Activated CD4-positive, alpha-beta T cell treated with anti-CD3 and anti-CD28 coated beads, Interleukin-2, amount 10 ng/mL, durations not matched to agents 24 days and 14 days (primary cell): ENCODE measurements at places on chromosomes 16 and 17. TPM values are rescaled to one million over a fixed set of nuclear protein-coding genes. Genes with fewer than 3 reads are reported as not detected.
A peak's percentile ranks its signal among the peaks of the same experiment; 100 is the strongest.

DNA sequence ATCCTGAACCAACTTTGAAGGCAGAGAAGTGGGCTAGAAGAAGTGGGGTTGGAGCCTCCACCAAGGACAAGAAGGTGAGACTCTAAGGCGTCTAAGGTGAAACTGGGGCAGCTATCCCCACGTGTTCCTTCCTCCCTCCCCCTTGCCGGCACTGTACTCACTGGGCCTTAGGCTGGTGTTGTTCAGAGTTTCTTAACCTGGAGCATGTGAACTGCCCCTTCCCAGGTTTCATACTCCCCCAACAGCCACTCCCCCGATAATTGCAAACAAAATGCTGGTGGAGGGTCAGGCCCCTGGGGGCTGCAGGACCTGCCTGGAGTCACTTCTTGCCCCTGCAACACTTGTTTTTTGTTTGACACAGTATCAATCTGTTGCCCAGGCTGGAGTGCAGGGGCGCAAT lies 7.3 kb upstream of the SOCS3 start:
- no peak for DNase-seq

GRCh38 chr16:28072087-28072486 lies 8.6 kb upstream of the GSG1L start:
- DNase-seq: no peak

KRT31 gene
- total RNA-seq: not detected in 2 replicates

TPSG1 gene
- not detected in 2 replicates for total RNA-seq

GRCh38 chr17:41176744-41177387 lies 1.2 kb downstream of the KRTAP4-2 start:
- DNase-seq: no peak

GRCh38 chr17:75846692-75847613 lies 2.7 kb upstream of the UNC13D start:
- no peak for DNase-seq

DNA sequence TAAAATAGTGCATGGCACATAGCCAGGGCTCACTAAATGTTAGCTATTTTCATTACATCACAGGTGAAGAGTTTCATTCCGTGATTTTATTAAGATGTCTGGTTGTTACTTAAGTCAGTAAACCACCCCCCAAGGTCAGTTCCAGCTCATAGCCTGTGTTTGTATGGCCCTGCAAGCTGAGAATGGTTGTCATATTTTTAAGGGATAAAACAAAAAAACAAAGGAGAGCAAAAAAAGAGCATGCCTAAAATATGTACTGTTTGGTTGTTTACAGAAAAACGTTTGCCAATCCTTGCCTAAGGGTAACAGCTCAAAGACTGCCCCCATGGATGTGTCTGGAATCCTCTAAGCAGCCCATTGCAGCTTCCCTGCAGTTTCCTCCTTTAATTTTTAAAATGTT lies 329.6 kb downstream of the CA10 start:
- no peak for DNase-seq

GPR142 gene
- 0.28 TPM in 1 of 2 replicates, not detected in the other for total RNA-seq

DNA sequence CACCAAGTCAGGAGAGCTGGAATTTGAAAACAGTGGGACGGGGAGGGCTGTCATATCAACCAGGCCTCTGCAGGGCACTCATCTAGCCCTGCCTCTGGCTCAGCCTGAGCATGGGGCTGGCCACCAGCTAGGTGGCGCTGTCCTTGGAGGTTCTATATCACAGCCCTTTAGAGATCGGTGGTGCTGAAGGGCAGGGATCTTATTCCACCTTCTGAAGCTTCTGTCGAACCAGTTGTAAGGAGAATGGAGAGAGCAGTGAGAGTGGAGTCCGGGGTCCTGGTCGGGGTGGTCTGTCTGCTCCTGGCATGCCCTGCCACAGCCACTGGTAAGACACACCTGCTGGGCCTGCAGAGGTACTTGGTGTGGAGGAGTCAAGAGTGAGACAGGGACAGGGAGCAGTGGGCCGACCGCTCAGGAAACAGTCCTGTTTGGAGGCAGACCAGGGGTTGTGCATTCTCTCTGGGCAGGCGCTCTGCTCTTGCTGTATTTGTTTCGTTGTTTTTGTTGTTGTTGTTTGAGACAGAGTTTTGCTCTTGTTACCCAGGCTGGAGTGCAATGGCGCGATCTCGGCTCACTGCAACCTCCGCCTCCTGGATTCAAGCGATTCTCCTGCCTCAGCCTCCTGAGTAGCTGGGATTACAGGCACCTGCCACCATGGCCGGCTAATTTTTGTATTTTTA lies at the start of gene CES3:
CES3 (plus strand) TSS at position 202 of the 680 bp plus-strand sequence; CDS start at position 244, 42 bp downstream.
- DNase-seq: peak; percentile 92

NXPH3 gene
- not detected in 2 replicates for total RNA-seq

GRCh38 chr17:42251115-42251514 lies 25.1 kb downstream of the STAT5B start:
- DNase-seq: no peak

- no peak for DNase-seq
Observed at GRCh38 chr17:30558686-30559545, 81.7 kb downstream of the GOSR1 start.

GRCh38 chr17:49783071-49783715 lies 5.3 kb upstream of the KAT7 start:
- no peak for DNase-seq

DNA sequence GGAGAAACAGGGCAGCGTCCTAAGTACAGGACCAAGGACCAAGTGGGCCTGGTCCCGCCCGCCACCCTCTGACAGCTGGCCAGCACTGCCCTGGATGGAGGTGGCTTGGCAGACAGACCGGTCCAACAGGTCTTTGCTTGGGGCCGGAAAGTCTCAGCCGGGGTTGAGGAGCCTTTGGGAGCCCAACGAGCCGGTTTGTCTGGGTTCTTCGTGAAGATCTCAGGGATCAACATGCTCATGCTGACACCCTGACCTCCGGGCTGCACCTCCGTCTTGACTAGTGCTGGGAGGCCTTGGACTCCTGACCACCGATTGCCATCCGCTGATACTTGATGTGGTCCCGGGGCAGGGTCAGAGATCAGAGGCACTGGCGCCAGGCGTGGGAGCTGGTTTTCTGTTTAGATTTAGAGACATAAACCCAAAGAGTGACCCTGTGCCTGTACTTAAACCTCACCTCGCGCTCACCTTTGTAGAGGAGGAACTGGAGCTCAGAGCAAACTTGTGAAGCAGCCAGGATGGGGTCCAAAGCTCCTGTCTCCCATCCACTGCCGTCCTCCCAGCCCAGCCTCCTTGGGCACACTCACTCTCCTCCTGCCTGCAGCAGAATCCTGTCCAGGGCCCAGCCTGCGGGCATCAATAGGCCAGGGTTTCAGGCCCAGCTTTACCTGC lies 92.1 kb upstream of the GSE1 start:
- DNase-seq: no peak

EFCAB5 gene
- 0.21 and 0.28 TPM in 2 replicates for total RNA-seq

DNA sequence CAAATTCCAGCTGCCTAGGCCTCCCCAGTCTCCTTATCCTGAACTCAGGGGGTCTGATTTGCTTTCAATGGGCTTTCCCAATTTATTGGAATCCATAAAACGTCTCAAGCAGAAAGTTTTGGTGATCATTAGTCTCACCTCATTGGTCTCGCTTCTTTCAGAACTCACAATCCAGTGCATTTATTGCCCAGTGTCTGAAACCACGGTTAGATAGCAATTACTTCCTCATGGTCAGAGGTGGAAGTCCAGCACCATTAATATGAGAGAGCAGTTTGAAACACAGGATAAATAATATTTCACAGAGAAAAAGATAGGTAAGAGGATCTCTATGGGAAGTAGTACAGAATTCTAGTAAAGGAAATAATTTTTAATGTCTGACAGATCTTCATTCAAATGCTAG lies 128.7 kb downstream of the TOX3 start:
- DNase-seq: no peak

DNA sequence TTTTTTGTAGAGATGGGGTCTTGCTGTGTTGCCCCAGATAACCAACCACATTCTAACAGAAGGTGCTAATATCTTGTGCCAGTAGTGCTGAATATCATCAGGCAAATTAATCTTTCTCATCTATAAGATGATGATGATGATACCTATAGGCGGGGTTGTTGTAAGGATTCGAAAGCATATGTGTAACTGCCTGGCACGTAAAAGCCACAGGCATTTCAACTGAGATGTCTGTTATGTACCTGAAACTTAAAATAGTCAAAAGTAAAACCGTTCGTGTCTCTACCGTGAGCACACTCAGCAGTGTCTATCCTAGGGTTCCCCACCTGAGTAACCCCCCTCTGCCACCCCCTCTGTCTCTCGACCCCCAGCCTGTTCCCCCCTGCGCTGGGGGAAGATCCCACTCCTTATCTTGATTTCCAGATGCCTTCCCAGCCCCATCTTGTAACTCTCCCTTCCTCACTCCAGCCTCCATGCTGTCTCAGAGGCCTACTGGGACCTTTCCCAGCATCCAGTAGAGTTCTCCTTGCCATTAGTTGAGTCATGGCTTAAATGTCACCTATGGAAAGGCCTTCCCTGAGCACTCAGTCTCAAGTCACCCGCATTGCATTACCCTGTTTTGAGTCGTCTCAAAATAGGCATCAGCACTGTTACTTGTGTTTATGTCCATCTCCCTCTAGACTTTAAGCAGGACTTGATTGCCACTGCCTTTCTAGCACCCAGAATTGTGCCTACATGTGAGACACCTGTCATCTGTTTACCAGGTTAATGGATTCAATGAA lies 34.1 kb downstream of the CDRT15 start:
- peak; percentile 69 for DNase-seq

- no peak for DNase-seq
Observed at GRCh38 chr17:55524440-55525220, 13.4 kb upstream of the SMIM36 start.

DNA sequence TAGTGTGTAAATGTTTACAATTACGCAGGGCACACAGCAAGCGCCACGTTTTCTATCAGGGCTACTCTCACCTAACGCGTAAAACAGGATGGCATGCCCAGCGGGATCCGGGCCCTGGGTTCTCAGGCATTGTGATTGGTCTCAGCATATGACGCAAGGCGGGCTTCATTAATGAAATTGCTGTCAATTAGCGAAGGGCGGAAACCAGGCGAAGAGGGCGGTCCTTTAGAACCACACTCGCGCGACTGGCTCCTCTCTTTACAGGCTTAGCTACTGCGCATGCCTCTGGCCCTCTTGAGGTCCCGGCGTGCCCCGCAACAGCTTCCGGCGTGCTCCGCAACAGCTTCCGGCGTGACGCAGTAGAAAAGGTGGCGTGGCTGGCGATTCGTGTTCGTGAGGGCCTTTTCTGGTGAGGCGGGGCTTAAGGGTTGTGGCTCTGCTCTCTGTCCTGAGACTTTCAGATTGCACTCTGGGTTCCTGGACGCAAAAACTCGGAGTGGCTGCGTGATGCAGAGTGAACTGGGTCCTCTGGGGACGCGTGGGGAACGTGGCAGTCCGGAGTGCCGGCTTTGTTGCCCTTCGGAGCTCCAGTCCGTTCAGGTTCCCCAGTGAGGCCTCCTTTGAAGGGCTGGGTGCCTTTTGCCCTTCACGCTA lies 9.2 kb downstream of the OR2C1 start:
- DNase-seq: peak; percentile 89

GRCh38 chr17:55149485-55149884 lies 115.3 kb upstream of the HLF start:
- DNase-seq: no peak

DNA sequence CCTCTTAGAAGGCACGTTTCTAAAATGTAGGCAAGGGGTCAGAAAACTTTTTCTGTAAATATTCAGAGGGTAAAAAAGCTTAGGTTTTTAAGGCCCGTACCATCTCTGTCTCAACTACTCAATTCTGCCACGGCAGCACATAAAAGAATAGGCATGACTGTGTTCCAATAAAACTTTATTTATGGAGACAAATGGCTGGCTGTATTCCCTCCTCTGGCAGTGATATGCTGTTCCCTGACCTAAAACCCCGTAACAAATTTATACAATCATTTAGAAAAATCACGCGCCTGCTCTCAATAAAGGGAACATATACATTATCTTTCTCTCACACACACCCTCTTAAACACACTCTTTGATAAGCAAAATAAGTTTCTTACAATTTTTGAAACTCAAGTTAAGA lies 138.7 kb downstream of the ZFHX3 start:
- DNase-seq: no peak

DNA sequence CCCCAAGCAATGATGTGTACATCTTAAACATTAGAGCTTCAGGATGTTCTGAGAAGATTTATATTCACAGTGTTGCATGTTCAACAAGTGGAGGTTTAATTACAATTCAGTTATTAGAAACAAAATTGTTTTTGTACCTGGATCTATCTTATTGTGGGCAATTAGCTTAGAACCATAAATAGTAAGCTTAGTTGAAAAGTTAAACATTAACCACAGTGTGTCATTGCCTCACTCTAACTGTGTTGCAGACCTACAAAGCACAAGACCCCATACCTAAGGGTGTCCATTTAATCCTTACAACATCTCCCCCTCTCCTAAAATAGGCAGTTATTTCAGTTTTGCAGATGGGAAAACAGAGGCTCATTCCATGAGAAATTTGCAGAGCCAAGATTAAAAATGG lies 632.0 kb upstream of the SOX9 start:
- DNase-seq: no peak

SSTR5 gene
- total RNA-seq: not detected in 2 replicates

DPEP3 gene
- not detected in 2 replicates for total RNA-seq

TEKT1 gene
- not detected in 2 replicates for total RNA-seq

DNA sequence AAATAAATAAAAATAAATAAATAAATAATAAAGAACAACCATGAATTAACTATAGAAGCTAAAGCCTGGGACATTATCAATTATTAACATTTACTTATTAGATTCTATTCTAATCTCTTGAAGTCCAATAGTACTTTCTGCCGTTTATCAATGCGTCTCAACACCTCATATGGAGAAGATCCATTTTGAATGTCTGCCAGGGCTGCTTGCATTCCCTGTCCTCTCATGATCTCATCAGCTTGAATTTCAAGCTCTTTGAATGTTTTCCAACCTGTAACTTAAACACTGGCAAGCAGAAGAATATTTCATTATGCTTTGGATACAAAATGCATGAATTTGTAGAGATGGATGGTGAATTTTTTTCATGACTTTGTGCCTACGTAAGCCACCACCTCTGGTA lies 191.9 kb upstream of the ANKFN1 start:
- DNase-seq: no peak

DNA sequence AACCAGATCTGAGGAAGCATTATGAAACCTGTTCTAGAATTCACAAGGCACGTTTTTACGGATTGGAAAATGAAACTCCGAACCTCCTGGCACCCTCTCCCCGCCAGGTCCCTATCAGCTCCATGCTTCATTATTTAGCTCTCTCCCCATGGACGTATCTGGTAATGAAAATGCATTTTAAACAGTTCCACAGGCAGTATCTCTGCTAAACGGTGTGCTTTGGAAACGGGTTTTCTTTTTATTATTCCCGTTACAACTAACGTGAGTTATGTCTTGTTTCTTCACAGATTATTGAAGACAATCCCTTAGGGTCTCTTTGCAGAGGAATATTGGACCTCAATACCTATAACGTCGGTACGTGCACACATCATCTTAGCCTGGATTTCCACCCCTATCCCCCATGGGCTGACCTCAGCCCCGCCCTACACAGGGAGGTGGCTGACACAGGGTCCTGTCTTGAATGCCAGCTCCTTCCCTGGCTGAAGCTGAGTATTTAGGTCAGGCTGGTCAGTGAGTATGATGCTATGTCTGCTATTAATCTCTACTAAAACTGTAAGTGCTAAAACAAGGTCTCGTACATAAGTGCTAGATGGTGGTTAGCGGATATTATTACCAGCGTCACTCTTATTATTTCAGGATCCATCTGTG lies 82.9 kb downstream of the SDR42E1 start:
- no peak for DNase-seq

GRCh38 chr16:80792031-80792430 lies 12.4 kb downstream of the CDYL2 start:
- no peak for DNase-seq
